ENCODE measurements at places on chromosomes 2 and 18. TPM values are rescaled to one million over a fixed set of nuclear protein-coding genes. Genes with fewer than 3 reads are reported as not detected.

The TUBB8B gene
- total RNA-seq: not detected

DNA sequence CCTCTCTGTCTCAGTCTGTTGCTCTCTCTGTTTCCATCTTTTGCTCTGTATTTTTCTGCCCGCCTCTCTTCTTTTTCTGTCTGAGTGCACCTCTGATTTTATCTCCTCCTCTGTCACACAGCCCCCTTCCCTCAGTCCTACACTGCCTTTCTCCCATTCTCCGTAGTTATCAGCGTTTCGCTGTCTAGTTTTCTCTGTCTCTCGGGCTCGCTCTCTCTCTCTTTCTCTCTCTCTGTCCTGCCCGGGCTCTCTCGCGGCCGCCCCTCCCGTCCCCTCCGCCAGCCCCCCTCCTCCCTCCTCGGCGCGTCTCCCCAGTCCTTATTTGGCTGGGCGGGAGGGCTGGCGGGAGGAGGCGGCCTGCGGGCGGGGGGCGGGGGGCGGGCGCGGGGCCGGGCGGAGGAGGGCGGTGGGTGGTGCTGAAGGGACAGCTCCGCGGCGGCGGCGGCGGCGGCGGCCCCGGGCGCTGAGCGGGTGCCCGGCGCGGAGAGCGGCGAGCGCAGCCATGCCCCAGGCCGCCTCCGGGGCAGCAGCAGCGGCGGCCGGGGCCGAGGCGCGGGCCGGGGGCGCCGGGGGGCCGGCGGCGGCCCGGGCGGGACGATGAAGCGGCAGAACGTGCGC is at the start of gene KCNK3:
TSS of gene KCNK3 (plus strand) at position 444 of the 618 bp plus-strand sequence. CDS start at position 598, 154 bp downstream.
- DNase-seq: peak; percentile 74

The CIB4 gene
- not detected for total RNA-seq

The NRBP1 gene
- total RNA-seq: 36.6 TPM

The SCG2 gene
- 12.5 TPM for total RNA-seq

DNA sequence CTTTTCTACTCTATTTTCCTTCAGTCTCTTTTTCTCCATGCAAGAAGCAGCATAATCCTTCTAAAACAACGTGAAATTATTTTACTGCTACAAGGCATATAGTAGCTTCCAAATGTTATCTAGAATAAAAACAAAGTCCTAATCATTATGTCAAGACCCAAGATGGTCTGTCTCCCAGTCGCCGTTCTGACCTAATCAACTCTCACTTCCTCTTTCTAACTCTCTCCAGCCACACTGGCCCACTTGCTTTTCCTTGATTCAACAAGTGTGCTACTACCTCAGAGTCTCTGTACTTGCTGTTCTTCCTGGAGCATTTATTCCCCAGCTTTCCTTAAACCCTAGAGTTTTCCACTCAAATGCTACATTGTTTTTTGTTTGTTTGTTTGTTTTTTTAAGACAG is 1491.2 kb downstream of the LRP1B start:
- DNase-seq: no peak

The TANK gene
- 40.2 TPM for total RNA-seq

All from body of pancreas (tissue), 4 donors.